Muscle of back (tissue), 13 donors: ENCODE measurements at places on chromosomes 6 and 20.

DNA sequence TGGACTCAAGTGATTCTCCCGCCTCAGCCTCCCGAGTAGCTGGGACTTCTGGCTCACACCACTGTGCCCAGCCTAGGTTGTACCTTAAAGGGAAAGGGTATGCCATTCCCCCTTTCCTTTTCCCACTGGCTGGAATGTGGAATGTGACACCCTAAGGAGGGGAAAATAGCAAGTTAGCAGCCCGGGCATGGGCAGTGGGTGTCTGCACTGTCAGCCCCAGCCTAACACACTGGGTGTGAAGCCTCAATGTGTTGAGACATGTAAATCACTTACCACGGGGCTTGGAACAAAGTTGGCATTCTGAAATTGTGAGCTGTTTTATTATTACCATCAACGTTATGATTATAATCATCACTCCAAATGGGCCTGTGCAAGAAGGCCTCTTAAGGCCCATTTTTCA is 80.8 kb upstream of the PTPN1 start:
- no peak for DNase-seq

DNA sequence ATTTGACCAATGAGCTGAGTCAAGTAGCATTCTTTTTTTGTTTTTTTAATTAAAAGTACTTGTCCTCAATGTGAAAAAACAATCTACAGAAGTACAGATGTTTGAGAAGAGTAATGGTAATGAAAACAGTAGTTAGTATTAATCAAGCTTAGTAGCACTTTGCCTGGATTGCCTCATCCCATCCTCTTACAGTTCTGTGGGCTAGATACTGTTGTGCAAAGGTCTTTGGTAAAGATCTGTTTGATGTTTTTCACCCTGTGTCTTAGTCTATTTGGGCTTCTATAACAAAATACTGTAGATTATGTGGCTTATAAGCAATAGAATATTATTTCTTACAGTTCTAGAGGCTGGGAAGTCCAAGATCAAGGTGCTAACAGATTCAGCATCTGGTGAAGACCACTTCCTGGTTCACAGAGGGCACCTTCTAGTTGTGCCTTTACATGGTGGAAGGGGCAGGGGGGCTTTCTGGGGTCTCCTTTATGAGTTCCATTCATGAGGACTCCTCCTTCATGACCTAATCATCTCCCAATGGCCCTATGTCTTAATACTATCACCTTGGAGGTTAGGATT is 84.3 kb downstream of the SHLD1 start:
- no peak for DNase-seq

- DNase-seq = no peak
These were observed 17.7 kb upstream of the THBS2 start for GRCh38 chr6:169271158-169271876.

DNA sequence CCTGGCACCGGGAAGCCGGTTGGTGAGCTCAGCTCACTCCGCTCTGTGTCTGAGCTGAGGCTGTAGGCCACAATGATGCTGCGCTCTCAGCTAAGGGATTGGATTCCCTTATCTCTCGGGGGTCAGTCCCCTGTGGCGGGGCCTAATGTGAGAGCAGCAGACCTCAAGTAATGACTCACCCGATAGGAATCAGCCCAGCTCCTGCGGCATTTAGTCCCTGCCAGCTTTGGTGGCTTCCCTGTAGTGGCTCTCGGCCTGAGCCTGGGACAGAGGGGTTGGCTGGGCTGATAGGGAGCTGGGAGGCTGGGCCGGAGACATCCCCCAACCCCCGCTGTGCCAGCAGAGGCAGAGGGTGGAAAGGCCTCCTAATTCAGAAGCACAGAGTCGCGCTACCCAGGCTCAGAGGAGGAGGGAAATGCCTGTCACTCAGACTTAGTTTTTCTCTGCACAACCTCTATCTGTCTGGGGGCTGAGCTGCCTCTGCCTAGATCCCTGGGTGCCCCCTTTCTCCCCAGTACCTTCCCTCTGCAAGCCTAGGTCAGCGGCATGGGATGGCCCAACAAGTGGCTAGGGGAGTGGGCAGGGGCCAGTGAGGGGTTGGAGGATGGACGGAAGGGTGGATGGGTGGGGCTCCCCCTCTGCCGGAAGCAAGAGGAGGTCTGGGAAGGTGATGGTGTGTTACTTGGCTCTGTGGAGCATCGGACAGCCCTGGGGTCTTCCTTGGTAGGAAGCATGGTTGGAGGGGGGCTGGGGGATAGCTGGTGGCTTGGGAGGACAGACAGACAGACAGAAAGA is 92.2 kb downstream of the CDH22 start:
- DNase-seq = no peak

- DNase-seq = no peak
These were observed 137.5 kb downstream of the BTBD3 start for GRCh38 chr20:12055161-12055560.

DNA sequence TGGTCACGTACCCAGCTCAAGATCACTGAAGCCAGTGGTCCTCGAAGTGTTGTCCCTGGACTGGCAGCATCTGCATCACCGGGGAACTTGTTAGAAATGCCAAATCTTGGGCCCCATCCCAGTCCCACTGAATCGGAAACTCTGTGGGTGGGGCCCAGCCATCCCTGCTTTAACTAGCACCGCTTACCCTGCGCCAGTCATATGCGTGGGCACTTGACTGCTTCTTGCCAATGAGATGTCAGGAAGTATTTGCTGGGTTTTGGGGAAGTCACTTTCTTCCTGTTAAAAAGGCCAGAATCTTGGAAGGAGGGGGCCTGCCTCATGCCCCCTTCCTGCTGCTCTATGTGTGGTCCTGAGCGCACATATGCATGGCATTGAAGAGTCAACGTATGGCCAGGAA is 11.7 kb upstream of the SULF2 start:
- no peak for DNase-seq
